ENCODE measurements at places on chromosomes 2 and 18. TPM values are rescaled to one million over a fixed set of nuclear protein-coding genes. Genes with fewer than 3 reads are reported as not detected.

- no peak for DNase-seq
Observed at GRCh38 chr2:23602116-23602515, 217.1 kb downstream of the KLHL29 start.

GRCh38 chr18:76993573-76993972, 139.0 kb downstream of the MBP start:
- no peak for DNase-seq

GRCh38 chr2:28659127-28659526, 92.5 kb upstream of the PPP1CB start:
- DNase-seq: no peak

The MYOM1 gene
- polyA plus RNA-seq: 8.7 TPM

Measured in large intestine (tissue), 12 donors.